ENCODE measurements at places on chromosomes 12 and 14.

- DNase-seq: no peak
Measured at GRCh38 chr12:1050059-1050707, 59.2 kb downstream of the ERC1 start.

DNA sequence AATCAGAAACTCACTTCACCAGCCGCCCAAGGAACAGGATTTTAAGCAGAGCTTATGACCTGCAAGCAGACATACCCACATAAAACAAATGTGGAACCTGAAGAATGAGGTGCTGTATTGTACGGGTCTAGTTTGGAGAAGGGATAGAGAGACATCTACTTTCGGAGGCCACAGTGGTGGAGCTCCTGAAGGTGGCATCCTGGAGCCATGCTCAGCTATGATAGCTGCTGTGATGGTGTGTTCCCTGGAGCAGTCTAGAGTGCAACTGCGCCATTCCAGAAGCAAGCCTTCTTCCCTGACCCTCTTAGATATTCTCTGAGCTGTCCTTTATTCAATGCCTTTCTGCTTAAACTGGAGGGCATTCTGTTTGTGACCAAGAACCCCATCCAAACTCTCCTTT, 402.6 kb downstream of the FUT8 start:
- no peak for DNase-seq

DNA sequence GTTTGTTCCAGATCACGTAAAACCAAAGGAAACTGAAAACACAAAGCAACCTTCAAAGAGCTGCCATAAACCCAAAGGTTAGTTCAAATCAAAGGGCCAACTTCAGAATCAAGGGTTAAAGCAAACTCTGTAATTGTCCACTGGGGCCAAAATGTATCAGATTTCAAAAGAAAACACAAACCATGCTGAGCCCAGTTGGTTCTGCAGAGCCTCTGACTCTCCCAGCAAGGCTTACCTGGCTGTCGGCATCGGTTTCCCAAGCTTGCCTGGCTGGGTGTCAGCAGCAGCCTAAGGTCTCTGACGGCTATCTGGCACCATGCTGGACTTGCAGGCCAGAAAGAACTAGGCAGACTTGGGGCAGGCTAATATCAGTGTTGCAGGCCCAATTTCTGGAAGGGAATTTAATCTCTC, 125.3 kb downstream of the DAD1 start:
- no peak for DNase-seq

GRCh38 chr12:22399464-22400180, 65.1 kb upstream of the ST8SIA1 start:
- DNase-seq: no peak

- no peak for DNase-seq
Measured at GRCh38 chr12:131716282-131716681, 5.4 kb downstream of the SFSWAP start.

DNA sequence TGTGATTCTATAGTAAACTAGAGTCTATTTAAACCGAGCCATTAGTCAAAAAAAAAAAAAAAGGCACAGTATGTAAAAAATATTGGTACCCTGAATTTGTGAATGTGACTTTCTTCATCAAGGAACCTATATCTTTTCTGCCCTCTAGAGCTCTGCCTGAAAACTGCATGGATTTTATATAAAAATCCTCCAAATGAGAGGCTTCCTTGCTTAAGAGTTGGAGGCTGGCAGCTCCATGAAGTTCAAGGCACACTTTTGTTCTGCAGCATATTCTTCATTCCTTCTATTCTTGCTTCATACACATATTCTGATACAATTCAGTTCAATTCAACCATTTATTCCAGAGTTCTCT, 23.1 kb upstream of the NKX2-8 start:
- no peak for DNase-seq

DNA sequence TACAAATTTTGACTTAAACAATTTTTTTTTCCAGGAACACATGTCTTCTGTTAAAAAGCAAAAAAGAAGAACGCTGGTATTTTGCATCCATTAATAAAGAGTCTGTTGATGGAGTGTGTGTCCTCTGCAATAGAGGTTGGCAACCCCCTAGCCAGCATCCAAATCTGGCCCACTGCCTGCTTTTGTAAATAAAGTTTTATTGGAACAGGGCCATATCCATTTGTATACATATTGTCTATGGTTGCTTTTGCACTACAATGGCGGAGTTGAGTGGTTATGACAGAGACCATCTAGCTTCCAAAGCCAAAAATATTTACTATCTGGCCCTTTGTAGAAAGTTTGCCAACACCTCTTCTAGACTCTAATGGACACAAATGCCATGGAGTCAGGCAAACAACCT, 49.6 kb downstream of the CCDC92 start:
- DNase-seq: no peak

GRCh38 chr12:12017798-12018197, 52.9 kb upstream of the BCL2L14 start:
- no peak for DNase-seq

GRCh38 chr14:61516964-61517653, 178.2 kb upstream of the HIF1A start:
- DNase-seq: no peak

DNA sequence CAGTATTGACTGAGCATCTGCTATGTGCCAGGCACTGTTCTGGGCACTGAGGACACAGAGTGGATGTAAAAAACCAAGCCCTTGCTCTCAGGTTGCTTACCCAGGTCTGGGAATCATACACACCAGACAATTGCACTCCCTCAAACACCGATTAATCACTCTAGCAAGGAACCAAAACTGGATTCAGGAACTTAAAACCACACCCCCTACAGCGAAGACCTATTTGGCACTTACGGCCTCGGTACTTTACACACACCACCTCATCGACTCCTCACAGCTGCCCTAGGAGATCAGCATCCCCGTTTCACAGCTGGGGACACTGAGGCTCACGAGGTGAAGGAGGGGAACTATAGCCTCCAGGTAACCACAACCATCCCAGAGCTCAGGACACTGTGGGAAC, 1.6 kb downstream of the GLTP start:
- no peak for DNase-seq

DNA sequence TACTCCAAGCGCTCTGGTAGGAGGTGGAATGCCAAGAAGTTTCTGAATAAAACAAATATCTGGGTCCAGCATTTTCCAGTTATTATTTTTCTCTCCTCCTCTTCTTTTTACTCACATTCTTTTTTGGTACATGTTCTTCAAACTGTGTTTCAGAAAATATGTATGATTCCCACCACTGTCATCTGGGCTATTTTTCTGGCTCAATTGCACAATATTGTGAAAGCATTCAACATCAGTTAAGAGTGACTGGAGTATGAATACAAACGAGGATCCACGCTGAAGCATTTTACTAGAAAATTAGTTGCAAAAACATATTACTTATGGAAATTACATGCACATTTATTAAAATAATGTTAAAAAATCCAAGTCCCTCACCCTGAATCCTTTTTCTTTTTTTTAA, 61.5 kb downstream of the KCNMB4 start:
- no peak for DNase-seq

DNA sequence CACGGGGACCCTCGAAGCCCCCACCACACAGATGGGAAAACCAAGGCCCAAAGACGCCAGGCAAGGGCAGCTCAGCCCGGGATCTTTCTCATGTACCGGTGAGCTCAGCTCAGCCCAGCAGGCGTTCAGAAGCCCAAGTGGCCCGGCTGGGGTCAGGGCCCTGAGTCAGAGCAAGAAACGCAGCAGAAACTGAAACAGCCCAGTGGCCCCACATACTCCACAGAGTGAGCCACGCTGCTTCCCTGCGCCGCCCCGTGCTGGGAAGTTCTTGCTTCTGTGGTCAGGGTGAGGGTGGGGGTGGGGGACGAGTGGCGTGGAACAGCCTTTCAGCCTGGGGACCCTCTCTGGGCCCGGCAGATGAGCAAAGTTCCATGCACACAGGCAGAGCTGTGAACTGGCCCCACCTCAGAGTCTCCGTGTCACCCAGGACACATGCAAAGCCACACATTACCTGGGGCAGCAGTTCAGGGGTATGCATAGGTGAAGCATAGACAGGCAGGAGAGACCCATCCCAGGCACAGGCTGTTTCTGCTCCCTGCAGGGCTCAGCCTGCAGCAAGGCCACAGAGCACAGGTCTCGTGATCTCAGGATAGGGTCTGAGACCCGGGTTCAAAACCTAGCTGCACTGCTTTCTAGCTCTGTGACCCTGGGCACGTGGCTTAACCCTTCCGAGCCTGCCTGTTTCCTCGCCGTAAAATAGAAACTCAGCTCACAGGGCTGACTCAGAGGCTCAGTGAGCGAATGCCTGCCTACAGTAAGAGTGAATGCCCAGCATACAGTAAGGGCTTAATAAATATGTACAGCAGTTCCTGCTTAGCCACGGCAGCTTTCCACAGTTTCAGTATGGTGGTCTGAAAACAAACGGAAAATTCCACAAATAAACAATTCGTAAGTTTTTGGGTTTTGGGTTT, 21.6 kb downstream of the NCOR2 start:
- DNase-seq: no peak

DNA sequence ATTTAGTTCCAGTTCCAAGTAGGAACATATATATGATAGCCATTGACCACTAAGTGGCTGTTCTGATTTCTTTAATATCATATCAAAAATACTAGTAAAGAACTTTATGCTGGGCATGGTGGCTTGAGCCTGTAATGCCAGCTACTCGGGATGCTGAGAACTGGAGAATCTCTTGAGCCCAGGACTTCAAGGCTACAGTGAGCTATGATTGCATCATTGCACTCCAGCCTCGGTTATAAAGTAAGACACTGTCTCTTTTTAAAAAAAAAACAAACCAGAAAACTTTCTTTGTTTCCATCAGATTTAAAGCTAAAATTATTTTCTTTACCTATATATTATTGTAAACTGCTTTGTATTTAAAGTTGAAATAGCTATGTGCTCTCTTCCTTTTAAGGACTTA, 127.0 kb downstream of the SCAF11 start:
- no peak for DNase-seq

DNA sequence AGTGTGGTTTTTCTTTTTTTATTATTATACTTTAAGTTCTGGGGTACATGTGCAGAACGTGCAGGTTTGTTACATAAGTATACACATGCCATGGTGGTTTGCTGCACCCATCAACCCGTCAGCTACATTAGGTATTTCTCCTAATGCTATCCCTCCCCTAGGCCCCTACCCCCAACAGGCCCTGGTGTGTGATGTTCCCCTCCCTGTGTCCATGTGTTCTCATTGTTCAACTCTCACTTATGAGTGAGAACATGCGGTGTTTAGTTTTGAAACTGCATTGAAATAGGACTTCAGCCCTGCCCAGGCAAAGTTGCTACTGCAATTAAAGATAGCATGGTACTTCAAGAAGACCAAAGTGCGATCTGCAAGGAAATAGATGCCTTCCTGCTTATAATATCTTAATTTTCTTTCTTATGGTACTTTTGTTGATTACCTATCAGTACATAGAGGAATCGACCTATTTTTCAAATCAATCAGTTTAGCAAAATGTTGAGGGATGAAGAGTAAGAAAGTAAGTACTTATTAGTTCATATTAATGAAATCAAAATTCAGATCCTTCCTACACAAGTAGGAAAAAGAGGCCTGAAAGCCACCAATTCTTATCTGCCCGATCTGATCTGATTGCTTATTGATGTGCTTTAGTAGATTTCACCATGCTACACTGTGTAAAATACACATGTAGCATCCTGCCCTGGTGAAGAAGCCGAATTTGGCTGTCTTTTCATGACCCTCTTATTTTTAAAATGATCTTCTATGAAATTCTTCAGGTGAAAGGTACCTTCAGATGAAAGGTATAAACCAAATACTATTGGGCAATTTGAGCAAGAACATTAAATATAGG, 1.6 kb downstream of the LTA4H start:
- DNase-seq: no peak

DNA sequence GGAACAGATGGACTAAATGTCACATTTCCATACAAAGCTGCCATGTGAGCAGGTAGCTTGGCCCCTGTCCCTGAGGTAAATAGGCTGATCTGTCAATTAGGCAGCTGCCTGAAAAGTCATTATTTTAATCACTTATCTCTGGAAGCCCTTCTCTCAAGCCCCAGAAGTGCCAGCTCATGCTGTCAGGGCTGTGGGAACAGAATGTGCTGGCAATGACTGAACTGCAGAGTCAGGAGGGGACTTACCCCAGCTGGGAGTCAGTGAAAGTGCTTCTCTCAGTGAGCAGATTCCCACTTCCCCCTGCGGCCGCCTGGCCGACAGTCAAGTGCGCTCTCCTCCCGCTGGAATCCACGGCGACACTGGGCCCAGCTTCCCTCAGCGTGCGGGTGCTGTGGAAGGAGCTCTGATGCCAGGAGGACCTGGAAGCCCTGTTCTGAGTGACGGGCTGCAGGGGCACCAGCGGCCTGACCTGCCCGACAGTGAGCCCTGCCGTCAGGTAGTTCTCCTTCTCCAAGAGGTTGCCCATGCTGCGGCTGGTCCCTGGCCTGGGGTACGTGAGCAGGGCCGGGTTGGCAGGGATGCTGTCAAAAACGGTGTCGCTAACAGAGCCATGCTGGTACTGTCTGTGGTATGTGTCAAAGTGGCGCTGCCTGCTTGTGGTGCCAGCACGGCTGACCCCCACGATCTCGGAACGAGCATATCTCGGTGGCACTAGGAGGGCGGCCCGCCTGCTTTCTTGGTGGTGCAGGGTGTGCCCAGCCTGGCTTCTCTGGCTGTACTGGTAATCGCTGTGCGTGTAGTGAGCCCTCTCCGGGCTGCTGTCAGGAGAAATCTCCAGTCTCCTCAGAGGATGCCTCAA, 18.7 kb downstream of the PKP2 start:
- DNase-seq: no peak

GRCh38 chr12:5345534-5345933, 86.4 kb upstream of the NTF3 start:
- no peak for DNase-seq

GRCh38 chr12:98618952-98619351, 25.5 kb downstream of the SLC25A3 start:
- DNase-seq: peak; percentile 36

DNA sequence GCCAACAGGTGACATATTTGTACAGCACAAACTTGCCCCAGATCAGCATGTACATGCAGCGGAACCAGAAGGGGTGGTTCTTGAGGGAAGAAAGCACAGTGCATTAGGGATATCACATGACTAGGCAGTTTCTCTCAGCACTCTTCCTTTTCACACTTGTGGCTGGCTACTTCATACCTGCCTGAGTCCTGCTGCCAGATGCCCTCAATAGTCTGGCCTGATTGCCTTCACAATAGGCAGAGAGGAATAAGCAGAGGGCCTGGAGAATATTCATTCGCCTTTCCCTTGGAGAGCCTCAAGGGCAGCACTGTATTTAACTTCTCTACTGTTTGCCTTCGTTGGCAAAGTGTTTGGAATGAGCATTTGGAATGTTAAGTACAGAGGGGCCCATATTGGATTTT, 7.9 kb downstream of the EMG1 start:
- no peak for DNase-seq

- no peak for DNase-seq
Measured at GRCh38 chr12:19421503-19422282, 17.6 kb upstream of the AEBP2 start.

- no peak for DNase-seq
Measured at GRCh38 chr14:101977311-101978071, 13.1 kb downstream of the DYNC1H1 start.

DNA sequence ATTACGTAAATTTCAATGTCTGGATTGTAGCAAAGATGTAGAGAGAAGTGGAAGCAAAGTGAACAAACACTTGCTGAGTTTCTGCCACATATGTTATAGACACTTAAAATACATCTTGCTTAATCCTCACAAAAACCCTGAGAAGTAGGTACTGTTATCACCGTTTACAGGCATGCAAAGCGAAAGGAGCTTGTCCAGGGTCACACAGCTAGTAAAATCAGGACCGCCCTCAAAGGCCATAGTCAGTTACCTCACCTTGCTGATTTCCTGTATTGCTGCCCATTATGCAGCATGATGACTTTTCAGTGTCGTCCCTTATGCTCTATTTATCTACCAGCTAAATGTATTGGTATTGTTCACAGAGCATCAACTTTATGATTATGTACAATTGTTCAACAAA, 39.8 kb downstream of the TRHDE start:
- DNase-seq: no peak
